SJSA1 (cell line): ENCODE measurements at places on chromosomes 12 and 14. TPM values are rescaled to one million over a fixed set of nuclear protein-coding genes. Genes with fewer than 3 reads are reported as not detected.

Gene GPRC5D
- not detected in 2 replicates for total RNA-seq

Gene PRICKLE1
- 3.3 and 8.1 TPM in 2 replicates for total RNA-seq

Gene SDR9C7
- not detected in 2 replicates for total RNA-seq

Gene PTCSC3
- total RNA-seq = not detected in 2 replicates

Gene SERPINA9
- not detected in 2 replicates for total RNA-seq

- no peak for DNase-seq
- no peak overlapping the region for H3K27ac ChIP-seq
- no peak overlapping the region for H3K4me3 ChIP-seq
- no peaks in the 10 kb centered on the region for H3K27me3 ChIP-seq
These were observed 35.3 kb upstream of the CSRNP2 start for GRCh38 chr12:51118706-51119105.

- H3K27me3 ChIP-seq = no peaks in the 10 kb centered on the region
- no peaks in the 10 kb centered on the region for H3K36me3 ChIP-seq
- H3K27ac ChIP-seq = no peak overlapping the region
- H3K4me1 ChIP-seq = no peaks in the 10 kb centered on the region
These were observed 98.1 kb downstream of the KLRB1 start for GRCh38 chr12:9509464-9510161.

- DNase-seq = no peak
- H3K4me1 ChIP-seq = no peaks in the 10 kb centered on the region
- no peaks in the 10 kb centered on the region for H3K27me3 ChIP-seq
- no peaks in the 10 kb centered on the region for H3K36me3 ChIP-seq
These were observed 18.2 kb upstream of the BCAT1 start for GRCh38 chr12:24966951-24967564.

- no peaks in the 10 kb centered on the region for H3K27me3 ChIP-seq
- H3K36me3 ChIP-seq = peaks cover 24% of the 10 kb centered on the region; the same call in 1 of the 2 replicates
- H3K4me3 ChIP-seq = no peak overlapping the region
- no peak for DNase-seq
These were observed 10.1 kb downstream of the NUDT4 start for GRCh38 chr12:93387780-93388179.

DNA sequence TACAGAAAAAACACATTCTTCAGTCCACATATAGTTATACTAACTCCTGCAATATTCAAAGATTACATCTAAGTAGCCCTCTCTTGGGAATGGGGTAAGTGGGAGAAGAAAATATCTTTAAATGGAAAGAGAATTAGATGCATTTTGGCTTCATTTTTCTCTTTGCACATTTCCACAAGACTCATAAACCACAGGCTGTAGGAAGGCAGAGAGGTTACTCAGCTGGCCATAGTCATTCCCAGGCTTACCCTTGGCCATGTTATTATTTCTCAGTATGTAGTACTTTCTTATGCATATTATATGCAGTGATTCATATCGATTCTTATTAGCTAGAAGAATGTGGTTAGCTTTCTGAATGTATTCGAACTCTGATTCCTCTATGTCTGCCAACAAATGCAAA, 92.2 kb downstream of the PTPRR start:
- H3K27me3 ChIP-seq = no peaks in the 10 kb centered on the region
- no peak overlapping the region for H3K4me3 ChIP-seq
- no peak overlapping the region for H3K27ac ChIP-seq
- no peaks in the 10 kb centered on the region for H3K4me1 ChIP-seq

GRCh38 chr12:117025481-117026151, 73.6 kb downstream of the TESC start:
- H3K36me3 ChIP-seq = peaks cover 46% of the 10 kb centered on the region
- H3K4me1 ChIP-seq = no peaks in the 10 kb centered on the region
- no peak overlapping the region for H3K4me3 ChIP-seq
- H3K27ac ChIP-seq = no peak overlapping the region
- H3K27me3 ChIP-seq = no peaks in the 10 kb centered on the region

GRCh38 chr12:122457627-122458026, 35.2 kb upstream of the CLIP1 start:
- H3K27ac ChIP-seq = no peak overlapping the region
- H3K27me3 ChIP-seq = no peaks in the 10 kb centered on the region
- peaks cover 19% of the 10 kb centered on the region for H3K4me1 ChIP-seq
- no peak overlapping the region for H3K4me3 ChIP-seq
- H3K36me3 ChIP-seq = no peaks in the 10 kb centered on the region

DNA sequence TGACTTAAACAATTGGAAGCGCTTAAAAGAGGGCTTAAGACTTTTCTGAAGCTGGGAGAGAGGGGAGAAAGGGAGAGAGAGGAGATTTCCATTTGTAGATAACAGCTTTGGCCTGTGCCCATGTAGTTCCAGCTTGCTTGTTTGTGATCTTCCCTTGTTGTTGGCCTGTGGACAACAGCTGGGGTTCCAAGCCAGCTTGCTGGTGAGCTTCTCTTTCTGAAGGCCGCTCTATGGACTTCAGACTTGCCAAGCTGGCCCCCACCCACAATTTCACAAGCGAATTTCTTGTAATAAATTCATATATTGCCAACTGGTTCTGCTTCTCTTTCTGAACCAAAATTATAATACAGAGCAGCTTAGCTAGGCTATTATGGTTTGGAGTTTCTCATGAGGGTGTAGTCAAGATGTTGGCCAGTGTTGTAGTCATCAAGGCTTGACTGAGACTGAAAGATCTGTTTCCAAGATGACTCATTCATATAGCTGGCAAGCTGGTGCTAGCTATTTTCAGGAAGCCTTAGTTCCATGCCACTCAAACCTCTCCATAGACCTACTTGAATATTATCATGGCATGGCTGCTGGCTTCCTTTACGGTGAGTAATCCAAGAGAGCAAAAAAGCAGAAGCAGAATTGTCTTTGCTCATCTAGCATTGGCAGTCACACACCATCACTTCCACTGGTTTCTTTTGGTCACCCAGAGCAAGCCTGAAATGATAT, 89.4 kb downstream of the ATP23 start:
- no peaks in the 10 kb centered on the region for H3K36me3 ChIP-seq
- H3K27me3 ChIP-seq = peaks cover 59% of the 10 kb centered on the region
- no peak overlapping the region for H3K27ac ChIP-seq
- H3K4me3 ChIP-seq = no peak overlapping the region

- no peaks in the 10 kb centered on the region for H3K36me3 ChIP-seq
- H3K4me3 ChIP-seq = no peak overlapping the region
- H3K27me3 ChIP-seq = no peaks in the 10 kb centered on the region
These were observed 2.5 kb upstream of the HIGD1C start for GRCh38 chr12:50949801-50950302.

DNA sequence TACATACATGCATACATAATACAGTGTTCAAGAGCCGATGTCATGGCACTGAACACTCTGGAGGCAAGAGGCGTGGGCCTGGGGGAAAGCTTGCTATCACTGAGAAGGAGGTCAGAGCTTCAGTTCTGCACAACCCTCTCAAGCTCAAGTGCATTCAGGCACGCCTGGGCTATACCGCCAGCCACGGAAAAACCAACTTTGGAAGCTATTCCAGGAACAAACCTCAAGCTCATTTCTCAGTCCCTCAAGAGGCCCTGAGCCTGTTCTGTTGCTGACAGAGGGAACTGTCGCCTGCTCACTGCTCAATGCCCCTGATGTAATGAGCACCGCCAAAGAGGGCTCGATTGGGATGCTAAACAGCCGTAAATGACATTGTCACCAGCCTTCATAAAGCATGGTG, 9.2 kb downstream of the NOS1 start:
- H3K4me1 ChIP-seq = peaks cover 9% of the 10 kb centered on the region
- DNase-seq = no peak
- no peaks in the 10 kb centered on the region; the same call in 1 of the 2 replicates for H3K27me3 ChIP-seq
- no peak overlapping the region for H3K4me3 ChIP-seq
- no peak overlapping the region for H3K27ac ChIP-seq
